Lung (tissue), 17 donors: ENCODE measurements at places on chromosomes 11 and 22. TPM values are rescaled to one million over a fixed set of nuclear protein-coding genes. Genes with fewer than 3 reads are reported as not detected.

The GLYATL1 gene
- 0.31 TPM for total RNA-seq

The RBFOX2 gene
- total RNA-seq: 63.3 TPM

The TECTA gene
- total RNA-seq: 2.5 TPM

DNA sequence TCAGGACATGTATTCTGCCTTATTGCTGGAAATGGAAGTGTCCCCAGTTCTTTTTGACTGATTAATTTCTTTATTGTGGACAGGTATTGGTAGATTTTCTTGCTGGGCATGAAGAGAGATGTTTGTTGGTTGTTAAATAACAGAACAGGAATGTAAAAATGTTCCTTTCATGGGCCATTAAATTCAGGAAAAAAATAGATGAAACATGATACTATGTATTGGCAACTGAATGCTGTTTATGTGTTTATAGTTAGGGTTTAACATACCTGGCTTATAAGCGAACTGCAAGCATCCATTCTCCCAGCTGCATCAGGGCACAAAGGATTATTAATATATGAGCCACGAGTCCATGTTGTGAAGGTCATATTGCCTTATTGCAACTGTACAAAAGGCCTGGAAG lies 368.5 kb downstream of the NELL1 start:
- DNase-seq: no peak

- peak; percentile 54 for DNase-seq
Observed at GRCh38 chr11:69280994-69281393, 13.0 kb upstream of the MYEOV start.

DNA sequence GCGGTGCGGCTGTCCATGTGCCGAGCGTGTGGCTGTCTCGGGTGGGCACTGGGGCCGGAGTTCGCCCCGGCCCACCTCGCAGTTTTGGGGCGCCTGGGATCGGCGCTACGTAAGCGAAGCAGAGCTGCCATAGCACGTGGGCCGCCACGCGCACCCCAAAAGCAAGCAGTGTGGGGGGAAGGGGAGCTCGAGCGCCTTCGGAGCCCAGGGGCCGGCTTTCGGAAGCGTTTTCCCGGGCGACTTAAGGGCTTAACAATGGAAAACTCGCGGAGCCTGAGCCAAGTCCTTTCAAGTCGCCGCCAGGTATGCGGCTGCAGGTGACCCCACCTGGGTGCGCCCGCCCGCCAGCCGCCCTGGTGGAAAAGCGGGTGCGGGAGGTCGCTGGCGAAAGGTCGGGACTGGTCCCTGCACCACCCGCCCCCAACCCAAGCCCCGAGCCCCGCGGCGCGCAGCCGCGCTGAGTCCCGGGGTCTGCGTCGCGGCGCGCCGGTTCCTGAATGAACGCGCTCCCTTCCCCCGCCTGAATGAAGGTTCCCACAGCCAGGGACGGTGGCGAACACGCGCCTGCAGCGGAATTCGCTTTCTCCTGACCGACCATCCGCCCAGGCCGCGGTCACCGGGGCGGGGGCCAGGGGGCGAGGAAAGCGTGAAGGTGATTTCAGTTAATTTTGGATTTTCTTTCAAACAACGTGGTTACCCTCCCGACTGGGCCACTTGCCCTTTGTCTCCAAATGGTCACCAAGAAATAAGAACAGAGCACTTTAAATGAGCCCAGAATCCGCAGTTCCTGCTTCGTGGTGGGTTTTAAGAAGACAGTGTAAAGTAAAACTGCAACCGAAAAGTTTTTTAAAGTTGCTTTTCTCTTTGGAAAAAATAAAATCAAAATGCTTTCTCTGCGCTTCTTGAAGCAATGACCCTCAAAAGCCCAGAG lies 2.8 kb upstream of the CCND1 start:
- peak; percentile 84 for DNase-seq

- DNase-seq: no peak
Observed at GRCh38 chr11:121374286-121374985, 77.7 kb upstream of the SORL1 start.

- DNase-seq: no peak
Observed at GRCh38 chr11:110345743-110346142, 49.3 kb upstream of the RDX start.

DNA sequence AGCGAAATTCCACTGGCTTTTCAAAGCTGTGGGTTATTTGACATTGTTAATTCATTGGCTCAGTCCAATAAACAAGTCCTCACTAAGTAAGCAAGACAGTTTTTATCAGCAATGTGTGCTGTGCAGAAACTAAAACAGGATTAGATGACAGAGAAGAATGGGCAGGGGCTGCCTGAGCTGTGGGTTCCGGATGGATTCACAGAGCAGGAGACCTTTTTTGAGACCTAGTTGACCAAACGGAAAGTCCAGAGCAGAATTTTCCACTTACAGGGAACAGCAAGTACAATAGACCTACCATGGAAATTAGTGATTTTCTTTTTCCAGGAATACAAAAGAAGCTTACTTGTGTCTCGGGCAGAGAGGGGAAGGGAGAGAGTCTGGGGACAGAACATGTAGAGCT lies 5.2 kb upstream of the KDM4F start:
- no peak for DNase-seq
